ENCODE measurements at places on chromosomes 1 and 21. TPM values are rescaled to one million over a fixed set of nuclear protein-coding genes. Genes with fewer than 3 reads are reported as not detected.

TMEM52 gene
- 0.69 TPM for total RNA-seq

- DNase-seq = no peak
Measured at GRCh38 chr1:201896951-201897391, 8.3 kb downstream of the SHISA4 start.

GRCh38 chr1:17724150-17724549 lies 31.0 kb upstream of the ACTL8 start:
- no peak for DNase-seq

GRCh38 chr1:45673956-45674355 lies 12.4 kb downstream of the GPBP1L1 start:
- no peak for DNase-seq

GRCh38 chr1:244062156-244062725 lies 11.2 kb downstream of the ZBTB18 start:
- no peak for DNase-seq

GRCh38 chr1:16183765-16184556 lies 28.1 kb upstream of the EPHA2 start:
- no peak for DNase-seq

GRCh38 chr1:118960567-118961136 lies 27.5 kb downstream of the TBX15 start:
- DNase-seq = peak; percentile 17

RPL5 gene
- 2,044 TPM for total RNA-seq

SEC22B gene
- total RNA-seq = 17.7 TPM

SH2D5 gene
- total RNA-seq = 26.9 TPM

DNA sequence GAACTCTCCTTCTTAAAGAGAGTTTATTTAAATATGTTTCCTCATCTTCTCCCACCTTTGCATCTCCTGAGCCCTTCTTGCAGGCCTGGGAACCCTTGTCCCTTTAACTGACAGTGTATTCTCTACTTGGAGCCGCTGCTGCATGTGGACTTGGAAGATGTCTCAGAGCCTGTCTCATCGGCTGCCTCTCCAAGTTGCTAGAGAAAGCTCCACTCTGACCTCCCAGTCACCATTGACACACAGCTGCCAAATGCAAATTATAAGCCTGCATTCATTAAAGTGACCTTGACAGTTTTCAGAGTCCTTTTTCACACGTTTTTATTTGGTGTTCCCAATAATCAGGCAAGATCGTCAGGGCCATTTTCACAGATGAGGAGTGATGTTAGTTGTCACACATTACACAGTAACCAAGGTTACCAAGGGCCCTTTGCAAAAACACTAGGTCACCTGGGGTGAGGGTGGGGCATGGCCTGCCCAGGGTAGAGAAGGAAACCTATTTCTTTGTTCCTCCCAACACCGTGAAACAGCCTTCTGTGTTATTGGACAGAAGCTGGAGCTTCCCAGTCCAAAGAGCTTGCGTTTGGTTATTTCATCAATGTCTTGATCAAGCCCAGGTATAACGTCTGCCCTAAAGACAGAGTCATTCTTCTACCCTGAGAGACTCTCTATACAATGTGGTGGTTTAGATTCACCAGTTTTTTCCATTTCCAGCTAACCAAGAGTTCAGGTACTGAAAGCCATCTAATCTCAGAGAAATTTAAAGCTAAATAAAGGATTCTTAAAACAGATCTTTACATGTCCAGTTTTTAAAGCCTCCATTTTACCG lies 164.1 kb downstream of the GALNT2 start:
- DNase-seq = no peak
